ENCODE measurements at places on chromosomes 4 and X. TPM values are rescaled to one million over a fixed set of nuclear protein-coding genes. Genes with fewer than 3 reads are reported as not detected.

DNA sequence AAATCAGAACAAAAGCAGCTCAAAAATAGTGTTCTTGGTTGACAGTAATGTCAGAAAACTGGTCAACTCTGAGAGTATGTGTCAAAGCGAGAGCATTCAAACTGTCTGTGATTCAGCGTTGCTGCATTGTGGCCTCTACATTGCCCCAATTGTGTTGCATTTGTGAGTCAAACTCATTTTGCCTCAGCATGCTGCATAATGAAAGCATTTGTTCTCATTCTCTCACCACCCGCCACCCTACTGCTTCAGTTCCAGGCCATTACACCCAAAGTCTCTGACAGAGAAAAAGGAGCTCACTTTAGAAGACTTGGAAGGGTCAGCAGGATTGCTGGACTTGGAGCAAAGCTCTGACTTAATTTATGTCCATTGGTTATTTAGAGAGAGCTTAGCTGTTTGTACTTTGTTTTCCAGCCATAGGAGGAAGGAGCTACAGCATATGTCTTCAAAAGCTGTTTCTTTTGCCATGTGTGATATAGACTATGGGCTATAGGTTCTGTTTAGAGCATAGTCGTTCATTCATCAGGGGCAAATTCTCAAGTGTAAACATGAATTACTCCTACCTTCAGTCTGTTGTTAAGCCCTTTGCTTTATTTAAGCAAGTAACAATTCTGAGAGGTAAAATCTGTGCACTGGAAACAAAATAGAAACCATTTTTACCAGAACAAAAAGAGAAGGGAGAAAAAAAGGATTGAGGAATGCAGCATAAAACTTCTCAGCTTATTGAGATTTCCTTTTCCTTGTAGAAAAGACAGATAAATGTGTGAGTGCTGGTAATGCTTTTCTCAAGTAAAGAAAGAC, 153.4 kb upstream of the ANK2 start:
- peak; percentile 61 for DNase-seq

- no peak for DNase-seq
Observed at GRCh38 chr4:157509341-157509740, 288.8 kb downstream of the GRIA2 start.

GRCh38 chr4:14087459-14087858, 459.9 kb upstream of the BOD1L1 start:
- no peak for DNase-seq

GRCh38 chr4:170109586-170110284, 20.0 kb upstream of the AADAT start:
- DNase-seq, result no peak

- no peak for DNase-seq
Observed at GRCh38 chr4:110074570-110074969, 123.8 kb downstream of the ELOVL6 start.

ZAR1 gene
- not detected for total RNA-seq

Data from kidney epithelial cell (primary cell).